ENCODE measurements at places on chromosomes 16 and 17.

GRCh38 chr16:23146877-23147601 lies 2.2 kb downstream of the USP31 start:
- DNase-seq = no peak

GRCh38 chr16:58732545-58733247 lies 1.4 kb downstream of the GOT2 start:
- DNase-seq = no peak

DNA sequence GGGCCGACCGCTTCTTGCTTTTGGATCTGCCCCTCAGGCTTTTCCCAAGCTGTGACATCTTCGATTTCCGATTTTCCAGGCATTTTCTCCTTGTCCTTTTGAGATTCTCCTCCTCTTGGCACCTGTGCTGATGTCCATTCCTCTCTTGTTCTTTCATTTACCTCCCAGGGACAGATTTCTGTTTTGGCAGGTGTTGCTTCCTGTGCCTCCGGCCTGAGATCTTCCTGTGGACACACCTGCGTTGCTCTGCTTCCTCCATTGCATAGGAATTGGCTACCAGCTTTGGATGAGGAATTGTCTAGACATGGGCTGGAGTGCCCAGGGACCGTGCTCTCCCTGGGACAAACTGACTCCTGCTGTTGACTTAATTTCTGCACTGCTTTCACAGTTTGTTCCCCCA lies 15.1 kb downstream of the GPR179 start:
- DNase-seq = no peak

DNA sequence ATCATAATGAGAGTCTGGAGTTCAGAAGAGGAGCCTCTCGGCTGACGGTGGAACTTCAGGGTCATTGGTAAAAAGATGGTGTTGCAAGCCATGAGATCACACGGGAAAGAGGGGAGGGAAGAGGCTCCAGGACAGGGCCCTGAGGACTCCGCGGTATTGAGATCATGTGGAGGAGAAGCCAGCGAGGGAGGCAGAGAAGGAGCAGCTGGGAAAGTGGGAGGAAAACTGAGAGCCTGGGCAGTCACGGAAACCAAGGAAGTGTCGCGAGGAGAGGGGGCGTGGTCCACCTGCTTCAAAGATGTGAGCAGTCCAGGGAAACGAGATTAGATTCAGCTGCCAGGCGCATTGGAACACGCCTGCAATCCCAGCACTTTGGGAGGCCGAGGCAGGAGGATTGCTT lies 27.7 kb upstream of the SBK1 start:
- no peak for DNase-seq

GRCh38 chr17:32523017-32523680 lies 36.4 kb downstream of the CDK5R1 start:
- DNase-seq = no peak

DNA sequence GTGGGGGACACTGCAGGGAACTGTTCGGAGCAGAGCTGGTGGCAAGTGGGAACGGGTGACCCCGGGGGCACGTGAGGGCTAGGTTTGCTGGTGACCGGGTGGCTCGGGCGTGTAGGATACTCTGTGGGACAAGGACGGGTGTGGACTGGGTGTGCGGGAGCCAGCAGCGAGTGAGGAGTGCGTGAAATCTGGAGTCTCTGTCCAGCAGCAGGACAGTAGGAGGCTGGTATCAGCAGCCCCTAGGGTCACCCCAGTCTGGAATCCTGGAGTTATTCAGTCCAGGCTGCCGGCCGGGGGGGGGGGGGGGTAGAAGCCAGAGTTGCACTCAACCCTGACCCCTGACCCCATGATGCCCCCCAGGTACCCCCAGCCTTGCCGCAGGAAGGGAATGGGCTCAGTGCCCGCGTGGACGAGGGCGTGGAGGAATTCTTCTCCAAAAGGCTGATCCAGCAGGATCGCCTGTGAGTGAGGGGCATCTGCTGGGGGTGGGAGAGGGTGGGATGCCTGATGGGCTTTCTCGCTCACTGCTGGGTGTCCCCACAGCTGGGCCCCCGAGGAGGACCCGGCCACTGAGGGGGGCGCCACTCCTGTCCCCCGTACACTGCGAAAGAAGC lies 6.2 kb downstream of the ACD start:
- DNase-seq = no peak

DNA sequence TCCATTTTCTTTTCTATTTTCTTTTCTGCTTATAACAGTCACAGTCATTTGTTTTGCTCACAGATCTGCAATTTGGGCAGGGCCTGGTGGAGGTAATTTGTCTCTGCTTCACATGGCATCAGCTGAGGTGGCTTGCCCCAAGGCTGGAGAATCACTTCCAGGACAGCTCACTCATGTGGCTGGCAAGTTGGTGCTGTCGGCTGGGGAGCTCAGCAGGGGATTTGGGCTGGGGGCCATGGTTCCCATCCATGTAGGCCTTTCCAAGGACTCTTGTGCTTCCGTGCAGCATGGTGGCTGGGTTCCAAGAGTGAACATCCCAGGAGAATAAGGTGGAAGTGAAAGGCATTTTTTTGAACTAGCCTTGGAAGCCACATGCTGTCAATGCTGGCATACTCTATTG lies 85.7 kb downstream of the MGAT5B start:
- DNase-seq = no peak

GRCh38 chr17:30599428-30600059 lies 122.3 kb downstream of the GOSR1 start:
- DNase-seq = no peak

DNA sequence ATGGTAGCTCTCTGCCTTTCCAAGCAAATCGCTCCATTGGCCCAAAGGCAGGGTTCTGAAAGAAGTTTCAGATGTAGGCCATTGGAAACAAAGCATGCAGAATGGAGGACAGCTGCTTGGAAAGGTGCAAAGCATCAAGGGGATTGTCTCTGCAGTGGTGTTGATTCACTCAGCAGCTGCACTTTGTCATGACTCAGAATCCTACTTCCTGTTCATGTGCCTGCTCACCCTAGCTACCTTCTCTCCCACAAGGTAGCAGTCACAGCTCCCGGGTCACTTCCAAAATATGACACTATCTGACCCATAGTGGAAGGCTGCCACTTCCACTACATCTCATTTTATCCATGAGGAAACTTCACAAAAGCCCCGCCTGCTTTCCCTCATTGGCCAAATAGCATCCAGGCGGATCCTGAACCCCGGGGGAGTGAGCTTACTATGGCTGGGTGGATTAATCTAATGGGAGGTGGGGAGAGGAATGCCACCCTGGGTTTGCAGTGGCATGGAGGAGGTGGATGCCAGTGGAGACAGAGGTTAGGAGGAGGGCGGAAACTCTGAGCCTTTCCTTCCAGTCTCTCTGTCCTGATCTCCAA lies 74.7 kb upstream of the NKD1 start:
- no peak for DNase-seq

GRCh38 chr17:72766761-72767356 lies 325.6 kb downstream of the SLC39A11 start:
- DNase-seq = no peak

- DNase-seq = no peak
Measured at GRCh38 chr17:37671028-37671823, 28.0 kb upstream of the DDX52 start.

GRCh38 chr16:83627996-83628395 lies 179.8 kb upstream of the HSBP1 start:
- no peak for DNase-seq

DNA sequence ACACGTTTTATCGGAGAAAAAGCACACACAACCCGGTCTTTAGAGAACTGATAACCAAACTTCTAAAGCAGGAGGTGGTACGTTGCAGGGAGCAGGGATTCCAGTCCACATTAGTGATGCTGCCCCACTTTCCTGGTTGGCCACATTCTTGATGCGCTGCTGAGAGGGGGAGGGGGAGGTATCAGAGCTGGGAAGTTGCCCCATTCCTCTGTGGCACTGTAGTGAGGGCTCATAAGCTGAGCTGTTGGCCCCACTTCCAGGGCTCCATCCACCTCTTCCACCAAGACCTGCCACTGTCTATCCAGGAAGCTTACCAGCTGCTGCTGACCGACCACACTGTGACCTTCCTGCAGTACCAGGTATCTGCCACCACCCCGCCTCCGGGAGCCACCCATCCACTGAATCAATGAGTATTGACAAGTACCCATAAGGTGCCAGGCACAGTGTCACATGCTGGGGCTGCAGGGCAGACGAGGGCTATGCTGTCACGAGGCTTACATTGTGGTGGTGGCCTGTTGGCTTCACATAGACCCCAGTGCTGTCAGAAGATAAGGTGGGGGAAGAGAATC lies 1.1 kb downstream of the TSEN54 start:
- peak; percentile 39 for DNase-seq

DNA sequence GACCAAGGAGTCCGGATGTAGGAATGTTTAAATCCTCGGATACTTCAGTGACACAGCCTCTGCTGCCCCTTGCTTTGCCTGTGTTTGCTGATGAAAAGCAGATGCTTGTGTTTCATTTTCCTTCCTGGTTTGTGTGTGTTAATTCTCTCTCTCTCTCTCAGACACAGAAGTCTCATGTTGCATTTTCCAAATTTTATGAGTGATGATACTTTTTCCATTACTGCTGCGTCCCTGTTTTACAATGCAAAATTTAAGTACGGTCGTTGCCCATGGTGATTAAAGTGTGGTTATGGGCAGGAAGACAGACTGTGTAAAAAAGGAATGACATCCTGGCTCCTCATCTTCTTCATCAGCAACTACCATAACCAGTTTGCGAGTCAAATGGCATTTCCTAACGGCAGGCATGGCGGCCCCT lies 5.7 kb downstream of the RMI2 start:
- DNase-seq = no peak
